ENCODE measurements at places on chromosomes 6 and 20.
A peak's percentile ranks its signal among the peaks of the same experiment; 100 is the strongest.

DNA sequence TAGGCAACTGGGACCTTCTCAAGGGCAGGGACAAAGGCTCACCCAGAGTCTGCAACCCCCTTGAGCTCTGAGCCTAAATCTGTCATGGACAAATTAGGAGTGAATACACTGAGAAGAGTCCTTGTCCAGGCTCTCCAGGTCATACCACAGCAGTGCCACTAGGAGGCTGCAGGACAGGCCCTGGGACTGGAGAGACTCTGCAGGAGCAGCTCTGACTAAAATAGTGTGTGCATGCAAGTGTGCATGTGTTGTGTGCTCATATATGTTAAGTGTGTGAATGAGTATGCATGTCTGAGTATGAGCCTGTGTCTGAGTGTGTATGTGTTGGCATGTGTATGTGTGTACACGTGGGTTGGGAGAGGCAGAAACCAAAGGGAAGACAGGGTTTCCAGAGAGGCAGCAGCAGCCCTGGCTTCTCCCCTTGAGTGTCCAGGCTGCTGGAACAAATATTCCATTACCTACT, 27.1 kb downstream of the MRPL14 start:
- no peak for DNase-seq

DNA sequence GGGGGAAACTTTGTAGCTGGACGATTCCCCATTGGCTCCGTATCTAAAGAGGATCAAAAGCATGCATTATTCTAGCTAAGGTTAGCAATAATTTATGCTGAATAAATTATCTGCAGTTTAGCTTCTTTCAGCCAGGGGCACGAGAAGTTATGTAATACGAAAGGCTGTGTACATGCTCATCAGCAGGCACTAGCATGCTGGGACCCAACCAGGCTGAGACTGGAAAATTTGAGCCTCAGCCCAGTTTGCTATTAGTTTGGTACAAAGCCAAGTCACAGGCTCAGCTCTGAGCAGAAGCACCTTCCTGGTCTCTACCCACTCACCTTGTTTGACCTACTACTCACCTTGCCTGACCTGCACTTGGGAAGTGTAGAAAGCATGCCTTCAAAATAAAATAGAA, 328.1 kb upstream of the ARID1B start:
- DNase-seq, result no peak

- no peak for DNase-seq
Observed at GRCh38 chr6:2503816-2504494, 246.8 kb downstream of the MYLK4 start.

DNA sequence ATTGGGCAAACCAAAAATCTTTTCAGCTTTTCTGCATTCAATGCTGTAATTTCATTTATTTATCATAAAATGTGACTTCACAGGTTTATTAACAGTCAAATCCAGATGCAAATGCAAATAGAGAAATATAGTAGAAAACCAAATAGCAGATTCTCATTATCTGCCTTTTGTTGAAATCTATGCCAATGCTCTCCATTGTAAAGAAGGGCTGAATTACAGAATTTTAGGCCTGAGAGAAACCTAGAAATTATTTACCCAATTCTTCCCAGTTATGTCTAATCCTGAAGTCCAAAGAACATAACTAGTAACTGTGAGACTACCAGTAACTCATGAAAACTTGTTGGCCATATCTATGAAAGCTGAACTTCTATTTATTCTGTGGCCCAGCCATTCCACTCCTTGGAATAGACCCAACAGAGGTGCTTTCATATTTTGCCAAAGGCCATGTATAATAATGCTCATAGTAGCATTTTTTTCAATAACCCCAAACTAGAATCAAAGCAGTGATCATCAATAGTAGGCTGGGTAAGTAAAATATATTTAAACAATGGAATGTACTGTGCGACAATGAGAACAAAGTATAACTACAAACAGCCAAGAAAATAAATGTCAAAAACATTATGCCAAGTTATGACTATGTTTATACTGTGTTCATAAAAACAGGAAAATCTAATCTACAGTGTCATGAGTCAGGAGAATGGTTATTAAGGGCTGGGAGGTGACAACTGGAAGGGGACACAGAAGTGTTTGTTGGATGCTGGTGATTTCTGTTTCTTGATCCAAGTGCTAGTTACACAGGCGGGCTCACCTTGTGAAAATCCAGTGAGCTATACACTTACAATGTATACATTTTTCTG, 183.8 kb downstream of the HS3ST5 start:
- no peak for DNase-seq

GRCh38 chr6:143536866-143537691, 25.6 kb upstream of the FUCA2 start:
- peak; percentile 56 for DNase-seq

DNA sequence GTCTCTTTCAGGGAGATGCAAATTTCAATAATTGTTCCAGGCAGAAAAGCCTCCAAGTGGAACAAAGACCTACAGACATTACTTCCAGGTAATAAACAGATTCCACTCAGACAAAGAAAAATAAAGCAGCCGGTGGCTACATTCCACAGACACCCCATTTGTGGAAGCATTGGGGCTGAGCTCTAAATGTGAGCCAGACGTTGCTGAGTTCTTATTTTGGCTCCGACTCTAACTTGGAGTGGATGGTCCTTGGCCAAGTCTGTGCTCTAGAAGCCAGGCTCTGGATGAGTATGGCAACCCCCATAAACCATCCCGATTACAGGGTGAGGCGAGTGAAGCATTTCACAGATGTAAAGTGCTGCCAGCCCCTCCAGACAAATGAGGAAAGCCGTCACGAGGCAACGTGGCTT, 6.6 kb downstream of the TRAM2 start:
- no peak for DNase-seq

GRCh38 chr6:124478906-124479305, 483.3 kb upstream of the RNF217 start:
- DNase-seq, result no peak

- DNase-seq, result no peak
Observed at GRCh38 chr20:58926802-58927489, 54.1 kb upstream of the NELFCD start.

DNA sequence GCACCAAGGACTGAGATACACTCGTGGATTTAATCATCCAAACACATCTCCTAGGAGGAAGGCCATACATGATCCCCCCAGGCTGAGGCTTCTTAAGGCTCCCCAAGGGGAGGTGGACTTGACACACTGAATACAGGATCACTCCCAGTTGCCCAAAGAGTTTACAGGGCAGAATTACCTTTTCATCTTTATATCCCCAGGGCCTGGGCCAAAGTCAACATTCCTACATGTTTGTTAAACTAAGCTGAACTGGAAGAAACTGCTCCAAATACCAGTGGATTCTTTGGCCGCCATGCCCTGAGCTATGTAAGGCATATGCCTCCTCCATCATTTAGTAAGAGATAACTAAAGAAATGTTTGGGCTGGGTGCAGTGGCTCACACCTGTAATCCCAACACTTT, 22.2 kb upstream of the SERPINB1 start:
- no peak for DNase-seq

DNA sequence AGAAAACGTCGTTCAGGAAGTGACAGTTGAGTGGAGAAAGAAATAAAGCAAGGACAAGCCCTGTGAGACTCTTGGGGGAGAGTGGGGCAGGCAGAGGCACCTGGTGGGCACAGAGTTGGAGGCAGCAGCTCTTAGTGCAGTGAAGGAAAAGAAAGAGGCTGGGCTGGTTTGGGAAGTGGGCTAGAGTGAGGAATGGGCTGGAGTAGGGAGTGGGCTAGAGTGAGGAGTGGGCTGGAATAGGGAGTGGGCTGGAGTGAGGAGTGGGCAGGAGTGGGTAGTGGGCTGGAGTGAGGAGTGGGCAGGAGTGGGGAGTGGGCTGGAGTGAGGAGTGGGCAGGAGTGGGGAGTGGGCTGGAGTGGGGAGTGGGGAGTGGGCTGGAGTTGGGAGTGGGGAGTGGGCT, 43.7 kb upstream of the BCAS1 start:
- DNase-seq, result no peak

- DNase-seq, result no peak
Observed at GRCh38 chr20:15949391-15949790, 623.9 kb downstream of the KIF16B start.

- no peak for DNase-seq
Observed at GRCh38 chr20:64103871-64104666, 3.3 kb downstream of the NPBWR2 start.

DNA sequence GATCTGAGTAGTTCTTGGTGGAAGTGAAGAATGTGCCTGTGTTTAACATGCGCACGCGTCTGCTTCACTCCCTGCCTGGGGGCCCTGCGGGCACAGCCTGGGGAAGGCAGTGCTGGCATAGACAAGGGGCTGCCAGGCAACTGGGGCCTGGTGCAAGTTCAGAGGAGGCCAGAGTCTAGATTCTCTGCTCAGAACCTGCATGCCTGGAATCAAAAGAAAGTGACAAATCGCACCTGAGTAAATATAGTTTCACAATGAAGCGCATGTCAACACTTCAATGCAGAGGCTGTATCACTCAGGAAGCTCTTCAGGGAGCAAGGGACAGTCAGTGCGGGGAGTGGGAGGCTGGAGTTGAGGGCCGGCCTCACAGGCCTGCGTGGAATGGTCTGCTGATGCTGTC, 24.2 kb upstream of the PPP1R14C start:
- DNase-seq, result no peak

- DNase-seq, result no peak
Observed at GRCh38 chr20:20410678-20411077, 42.8 kb downstream of the INSM1 start.

GRCh38 chr6:52894285-52894684, 15.2 kb downstream of the GSTA3 start:
- no peak for DNase-seq

DNA sequence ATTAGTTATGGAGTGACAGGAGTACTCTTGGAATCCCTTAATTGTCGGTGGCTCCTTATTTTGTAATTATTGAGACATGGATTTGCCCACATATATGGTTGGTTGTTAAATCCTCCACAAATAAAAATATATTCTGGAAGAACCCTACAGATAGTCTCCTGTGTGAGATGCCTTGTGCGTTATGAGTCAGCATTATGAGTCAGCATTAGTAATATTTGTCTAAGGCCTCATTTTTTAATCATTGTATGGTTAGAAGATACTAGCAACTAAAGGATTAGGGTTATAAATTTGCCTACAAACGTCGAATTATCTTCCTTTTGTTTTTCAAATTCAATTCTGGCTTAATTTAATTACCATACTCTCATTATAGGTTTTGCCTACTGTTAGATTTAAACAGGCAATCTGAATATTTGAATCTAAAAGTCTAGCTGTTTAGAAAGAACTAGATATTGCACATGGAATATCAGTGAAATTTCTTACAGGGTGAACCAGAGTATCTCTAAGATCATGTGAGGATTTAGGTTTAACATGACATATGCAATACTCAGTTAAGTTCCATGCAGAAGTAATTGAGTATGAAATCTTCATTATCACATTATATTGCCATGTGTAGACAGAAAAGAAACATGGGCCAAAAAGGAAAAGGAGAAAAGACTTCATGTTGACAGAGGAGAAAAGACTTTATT, 5.9 kb downstream of the C6orf58 start:
- no peak for DNase-seq

DNA sequence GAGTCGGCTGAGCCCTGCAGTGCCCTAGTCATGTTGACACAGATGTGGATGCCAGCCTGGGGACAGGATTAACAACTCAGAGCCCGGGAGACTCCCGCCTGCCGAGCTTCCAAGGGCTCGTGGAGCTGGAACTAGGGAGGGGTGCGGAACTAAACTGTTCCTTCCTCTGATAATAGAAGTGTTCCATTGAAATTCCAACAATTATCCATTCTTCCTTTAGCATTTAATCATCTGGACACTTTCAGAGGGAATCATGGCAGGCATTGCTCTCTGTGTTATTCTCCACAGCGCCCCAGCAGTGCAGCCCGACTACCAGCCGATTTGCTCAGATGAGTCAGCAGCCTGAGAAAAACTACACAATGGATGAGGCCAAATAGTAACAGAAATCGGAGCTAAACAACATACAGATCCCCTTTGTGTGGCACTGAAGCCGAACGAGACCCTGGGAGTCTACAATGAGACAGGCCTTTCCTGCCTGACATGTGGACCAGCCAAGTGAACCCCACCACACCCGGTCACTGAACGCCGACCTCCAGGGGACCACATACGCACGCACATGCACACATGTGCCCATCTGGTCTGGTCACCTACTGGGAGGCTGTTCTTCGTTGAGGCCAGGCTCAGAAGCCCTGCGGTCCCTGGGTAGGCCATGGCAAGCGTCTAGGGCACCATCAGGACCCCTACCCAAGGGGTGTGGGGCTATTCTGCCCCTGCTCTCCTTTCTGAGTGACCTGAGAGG, 238.4 kb upstream of the AFDN start:
- no peak for DNase-seq

All from stimulated activated CD4-positive, alpha-beta T cell treated with anti-CD3 and anti-CD28 coated beads, Interleukin-12 subunit alpha, Interleukin-12 subunit beta, amount 100 ng/mL, for 4 hours (primary cell).